ENCODE measurements at places on chromosomes 13 and 19.

GRCh38 chr13:26978081-26978860 lies 193.3 kb downstream of the USP12 start:
- no peak for DNase-seq

DNA sequence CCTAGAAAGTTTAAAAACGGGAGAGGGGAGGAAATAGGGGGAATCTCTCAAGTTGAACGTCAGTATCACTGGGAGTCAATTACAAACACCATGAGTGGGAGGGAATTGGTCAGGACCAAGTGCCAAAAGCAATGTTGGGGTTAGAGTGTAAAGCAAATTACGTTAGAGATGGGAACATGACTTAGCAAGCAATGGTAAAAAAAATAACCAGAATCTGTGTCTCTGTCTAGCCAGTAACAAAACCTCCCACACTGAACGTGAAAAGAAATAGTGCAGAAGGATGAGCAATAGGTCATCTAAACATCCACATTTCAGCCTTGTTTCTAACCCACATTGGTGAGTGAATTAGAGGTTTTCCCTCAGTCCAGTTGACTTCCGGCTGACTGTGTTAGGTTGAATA lies 242.2 kb downstream of the COG6 start:
- no peak for DNase-seq

GRCh38 chr13:73141292-73141771 lies 82.5 kb downstream of the KLF5 start:
- DNase-seq: no peak

GRCh38 chr13:61857198-61857597 lies 441.5 kb upstream of the PCDH20 start:
- no peak for DNase-seq
